SW 1271 (cell line): ENCODE measurements at places on chromosomes 3 and 15.

DNA sequence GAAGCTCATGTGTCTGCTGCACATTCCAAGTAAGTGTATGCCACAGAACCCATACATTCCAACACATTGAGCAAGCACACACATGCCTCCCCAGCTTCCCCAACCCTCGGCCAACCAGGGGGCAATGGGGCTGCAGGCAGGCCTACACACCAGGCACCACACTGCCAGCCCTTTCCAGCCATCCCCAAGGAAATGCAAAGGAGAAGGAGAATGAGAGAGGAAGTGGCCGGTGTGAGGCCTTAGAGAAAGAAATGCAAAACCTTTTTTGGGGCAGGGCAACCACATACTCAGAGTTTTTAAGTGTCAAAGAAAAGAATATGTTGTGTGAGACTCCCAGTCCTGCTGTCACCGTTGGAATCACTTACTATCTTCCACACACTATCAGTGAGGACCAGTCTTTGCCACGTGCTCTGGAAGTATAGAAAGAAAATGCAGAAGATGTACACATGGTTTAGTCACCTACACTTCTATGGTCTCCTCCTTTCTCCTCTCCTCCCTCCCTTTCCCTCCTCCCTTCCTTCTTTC, 11.1 kb downstream of the IGF2BP2 start:
- DNase-seq = peak; percentile 66

GRCh38 chr3:42072831-42073301, 18.3 kb upstream of the TRAK1 start:
- no peak for DNase-seq

DNA sequence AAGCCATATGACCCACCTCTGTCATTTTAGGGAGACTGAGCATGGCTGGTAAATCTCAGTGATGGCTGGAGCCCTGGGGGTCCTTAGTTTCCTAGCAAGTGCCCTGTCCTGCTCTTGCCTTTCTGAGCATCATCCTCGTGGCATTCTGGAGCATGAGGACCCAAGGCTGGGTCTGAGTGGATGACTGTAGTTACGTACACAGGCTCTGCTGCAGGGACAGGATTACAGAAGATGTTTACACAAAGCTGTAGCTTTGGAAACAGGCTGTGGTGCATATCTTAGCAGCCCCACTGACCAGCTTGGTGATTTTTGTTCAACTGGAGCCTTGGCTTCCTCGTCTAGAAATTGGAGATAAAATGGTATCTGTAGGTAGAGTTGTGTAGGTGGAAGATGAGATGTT, 272.9 kb upstream of the CTDSPL start:
- DNase-seq = no peak

DNA sequence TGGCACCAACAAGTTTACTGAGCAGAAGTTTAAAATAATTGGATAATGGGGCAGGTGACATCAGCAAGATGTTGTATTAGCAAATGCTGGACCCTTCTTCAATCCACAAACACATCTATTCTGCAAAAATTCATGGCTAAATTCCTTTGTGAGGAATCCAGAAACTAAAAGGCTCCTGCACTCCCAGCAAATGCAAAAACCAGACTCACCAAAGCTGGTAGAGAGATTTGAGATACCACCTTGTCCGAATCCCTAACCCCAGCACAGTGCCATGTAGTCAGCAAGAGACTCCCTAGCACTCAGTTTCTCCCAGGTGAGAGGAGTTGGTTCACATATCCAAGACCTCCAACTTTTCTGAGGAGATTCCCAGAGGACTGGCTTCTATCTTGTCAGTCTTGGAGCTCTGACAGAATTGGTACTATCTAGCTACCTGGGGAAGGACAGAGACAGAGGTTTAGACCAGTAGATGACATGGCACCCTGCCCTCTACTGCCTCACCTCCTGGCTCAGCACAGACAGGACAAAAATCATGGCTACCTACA, 21.8 kb downstream of the GREM1 start:
- no peak for DNase-seq

- DNase-seq = no peak
These were observed 43.9 kb upstream of the GOLGA8J start for GRCh38 chr15:30038667-30039523.

- no peak for DNase-seq
These were observed 48.6 kb upstream of the SMAD6 start for GRCh38 chr15:66653398-66653797.

- no peak for DNase-seq
These were observed 1.8 kb downstream of the NME9 start for GRCh38 chr3:138327831-138328230.

GRCh38 chr15:27690290-27690689, 408.8 kb downstream of the OCA2 start:
- no peak for DNase-seq

GRCh38 chr3:40828741-40829415, 304.1 kb downstream of the ZNF621 start:
- DNase-seq = no peak

DNA sequence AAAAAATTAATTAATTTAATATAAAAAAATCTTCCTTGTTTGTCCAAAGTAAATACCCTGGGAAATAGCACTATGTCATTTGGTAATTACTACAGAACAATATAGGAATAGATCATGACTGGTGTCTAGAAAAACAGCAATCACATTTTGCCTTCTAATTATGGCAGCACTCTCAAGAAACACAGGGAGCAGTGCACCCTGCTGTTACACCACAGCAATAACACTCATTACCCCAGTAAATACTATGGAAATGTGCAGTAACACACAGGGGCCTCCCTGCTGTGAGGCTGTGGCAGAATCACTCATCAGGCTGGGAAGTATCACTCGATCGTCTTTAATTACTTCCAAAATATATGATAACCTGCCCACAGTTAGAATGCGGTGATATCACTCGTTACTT, 646.0 kb downstream of the TUSC7 start:
- no peak for DNase-seq

GRCh38 chr15:36008719-36009118, 462.8 kb upstream of the DPH6 start:
- no peak for DNase-seq

- peak; percentile 94 for DNase-seq
These were observed 1.4 kb downstream of the FURIN start for GRCh38 chr15:90869601-90870353.
